ENCODE measurements at places on chromosomes 2 and 18.
A peak's percentile ranks its signal among the peaks of the same experiment; 100 is the strongest.

DNA sequence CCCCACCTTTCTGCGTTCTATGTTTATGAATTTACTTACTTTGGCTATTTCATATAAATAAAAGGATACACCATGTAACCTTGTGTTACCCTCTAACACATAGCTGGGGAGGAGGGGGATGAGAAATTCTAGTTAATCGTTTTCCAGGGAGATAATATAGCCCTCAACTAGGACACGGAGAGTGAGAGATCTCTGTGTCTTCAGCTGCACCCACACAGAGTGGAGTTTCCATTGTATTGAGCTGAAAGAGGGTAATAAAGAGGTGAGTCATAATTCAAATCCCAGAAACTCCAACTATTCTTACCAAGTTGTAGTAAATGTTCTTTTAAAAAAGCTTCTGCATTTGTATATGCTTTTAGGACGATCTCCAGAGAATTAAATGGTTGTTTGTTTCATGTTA is 110.1 kb upstream of the SULT1C3 start:
- ATAC-seq: peak; percentile 32

DNA sequence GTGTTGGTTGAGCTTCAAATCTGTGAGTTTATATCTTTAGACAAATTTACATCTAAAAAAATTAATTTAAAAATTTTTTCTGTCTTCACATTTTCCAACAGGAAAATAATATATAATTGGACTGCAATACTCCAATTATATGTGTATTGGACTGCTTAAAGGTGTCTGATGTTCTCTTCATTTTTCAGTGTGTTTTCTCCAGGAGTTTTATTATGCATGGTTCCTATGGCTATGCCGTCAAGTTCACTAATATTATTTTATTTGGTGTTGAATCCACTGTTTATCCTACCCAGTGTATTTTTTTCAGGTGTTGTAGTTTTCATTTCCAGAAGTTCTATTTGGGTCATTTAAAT is 62.1 kb upstream of the CTLA4 start:
- ATAC-seq: no peak

DNA sequence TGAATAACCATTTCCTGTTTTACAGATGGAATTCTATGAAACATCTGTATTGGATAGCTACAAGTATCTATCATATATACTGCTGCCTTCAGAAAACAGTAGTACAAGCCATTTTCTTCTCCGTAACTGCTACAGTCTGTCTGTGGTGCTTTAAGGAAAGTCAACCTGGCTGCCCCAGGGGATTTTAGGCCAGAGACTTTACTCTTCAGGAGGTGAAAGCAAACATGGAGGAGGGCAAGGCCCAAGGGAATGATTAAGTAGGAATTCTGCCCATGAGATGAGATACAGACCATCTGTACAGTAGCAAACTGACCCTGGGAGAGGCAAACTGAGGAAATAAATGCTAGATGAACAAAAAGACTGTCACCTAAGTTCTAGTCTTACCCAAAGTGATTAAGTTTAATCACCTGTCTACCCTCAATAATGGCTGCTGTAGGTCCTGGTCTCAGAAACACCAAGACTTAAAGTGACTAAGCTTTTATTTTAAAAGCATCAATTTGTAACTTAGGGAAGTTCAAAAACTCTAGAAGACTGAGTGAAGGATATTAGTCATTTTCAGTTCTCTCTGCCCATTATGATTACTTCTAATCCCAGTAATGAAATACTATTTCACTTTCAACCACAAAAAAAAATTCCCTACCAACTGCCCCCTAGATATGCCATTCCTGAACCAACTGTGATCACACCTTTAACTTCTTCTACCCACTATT is 14.8 kb downstream of the MBD2 start:
- no peak for ATAC-seq

GRCh38 chr2:75607400-75607798 is 39.2 kb upstream of the MRPL19 start:
- ATAC-seq: no peak

DNA sequence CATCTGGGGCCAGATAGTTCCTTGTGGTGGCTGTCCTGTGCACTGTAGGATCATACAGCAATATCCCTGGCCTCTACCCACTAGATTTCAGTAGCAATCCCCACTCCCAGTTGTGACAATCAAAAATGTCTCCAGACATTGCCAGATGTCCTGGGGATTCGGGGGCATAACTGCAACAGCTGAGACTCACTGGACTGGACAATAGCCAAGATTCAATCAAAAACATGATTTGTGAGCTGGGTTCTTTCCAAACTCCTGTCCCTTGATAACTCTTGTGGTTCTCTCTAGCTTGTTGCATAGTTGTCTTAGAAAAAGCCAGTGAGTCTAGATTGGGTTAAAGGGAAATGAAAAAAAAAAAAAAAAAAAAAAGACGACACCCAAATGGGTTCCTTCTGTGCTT is 293.4 kb downstream of the CELF4 start:
- ATAC-seq: no peak

GRCh38 chr2:109344270-109344805 is 215.3 kb downstream of the SH3RF3 start:
- no peak for ATAC-seq

DNA sequence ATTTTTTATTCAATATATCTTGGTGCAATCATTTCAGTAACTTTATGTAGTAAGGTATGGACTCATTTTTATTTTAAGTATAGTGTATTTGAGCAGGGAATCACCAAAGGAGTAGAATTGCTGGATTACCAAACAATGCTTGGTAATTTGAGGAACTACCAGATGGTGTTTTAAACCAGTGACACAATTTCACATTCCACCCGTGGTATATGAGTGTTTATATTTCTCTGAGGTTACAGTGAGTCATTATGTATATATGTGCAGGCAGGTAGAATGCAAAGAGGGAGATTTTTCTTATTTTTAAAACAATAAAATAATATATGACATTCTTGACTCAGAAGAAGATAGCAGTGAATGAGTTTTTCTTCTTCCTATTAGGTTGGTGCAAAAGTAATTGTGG is 596.9 kb downstream of the DCC start:
- ATAC-seq: no peak

DNA sequence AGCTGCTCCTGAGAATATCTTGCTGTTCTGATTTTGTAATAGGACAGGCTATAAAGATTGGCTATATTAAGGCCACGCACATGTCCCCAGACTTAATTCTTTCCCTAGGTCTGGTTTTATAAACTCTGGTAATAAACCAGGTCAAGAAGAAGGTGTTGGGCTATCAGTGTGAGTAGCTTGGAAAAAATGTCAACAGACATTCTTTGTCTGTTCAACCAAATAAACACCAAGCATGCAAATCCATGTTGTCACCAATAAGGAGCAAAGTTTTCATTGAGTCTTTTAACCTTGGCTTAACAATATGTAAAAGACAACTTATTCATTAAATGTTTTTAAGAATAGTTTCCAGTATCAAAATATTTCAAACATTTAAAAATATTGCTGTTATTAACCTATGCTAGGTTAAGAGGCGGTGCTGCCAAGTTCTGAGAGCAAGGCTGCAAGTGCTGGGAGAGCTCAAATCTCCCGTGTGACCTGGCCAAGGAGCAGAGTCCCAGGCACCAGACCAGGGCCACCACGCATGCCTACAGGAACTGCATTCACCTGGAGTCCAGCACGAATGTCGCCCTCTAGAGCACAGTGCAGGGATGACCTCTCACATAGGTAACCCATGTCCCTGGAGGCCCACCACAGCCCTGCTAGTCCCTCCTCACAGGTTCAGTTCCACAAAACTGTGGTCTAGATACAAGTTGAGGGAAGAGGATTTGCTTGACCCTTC is 120.5 kb upstream of the POU3F3 start:
- ATAC-seq: no peak

GRCh38 chr18:8912348-8913326 is 189.9 kb upstream of the NDUFV2 start:
- ATAC-seq: no peak

GRCh38 chr2:108637304-108637669 is 82.0 kb upstream of the RANBP2 start:
- peak; percentile 44 for ATAC-seq

GRCh38 chr2:46480562-46480961 is 1.2 kb downstream of the TMEM247 start:
- ATAC-seq: no peak

DNA sequence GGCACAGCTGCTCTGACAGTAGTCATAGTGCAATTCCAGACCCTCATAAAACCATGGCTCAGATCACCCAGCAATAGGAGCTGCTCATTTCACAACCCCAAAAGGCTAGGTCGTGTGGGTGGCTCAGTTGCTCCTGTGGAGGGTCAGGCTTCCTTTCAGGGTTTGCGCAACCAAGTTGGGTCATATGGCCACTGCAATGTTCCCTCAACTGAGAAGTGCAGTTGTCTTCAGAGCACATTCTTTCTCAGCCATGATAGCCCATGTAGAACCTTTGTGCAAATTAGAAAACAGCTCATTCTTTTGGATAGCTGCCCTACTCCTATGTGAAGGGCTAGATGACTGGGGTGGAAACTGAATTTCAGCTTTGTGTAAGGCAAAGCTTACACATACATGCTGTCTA is 3.2 kb downstream of the SERPINB13 start:
- no peak for ATAC-seq

DNA sequence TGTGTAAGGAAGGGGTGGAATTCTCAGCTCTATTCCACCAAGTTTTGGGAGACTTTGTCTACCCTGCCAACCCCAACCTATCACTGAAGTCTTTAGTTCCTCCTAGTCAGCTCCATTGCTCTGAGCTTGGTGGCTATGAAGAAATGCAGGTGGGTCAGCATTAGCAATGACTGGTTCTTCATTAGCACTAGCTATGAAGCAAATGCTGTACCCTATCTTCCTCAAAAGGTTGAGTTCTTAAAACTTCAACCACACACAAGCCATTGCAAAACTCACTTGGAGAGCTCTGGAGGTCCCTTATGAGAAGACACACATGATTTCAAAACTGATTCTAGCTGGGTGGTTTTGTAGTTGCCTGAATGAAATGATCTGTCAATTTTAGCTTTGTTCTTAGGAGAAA is 193.8 kb downstream of the IKZF2 start:
- ATAC-seq: no peak

DNA sequence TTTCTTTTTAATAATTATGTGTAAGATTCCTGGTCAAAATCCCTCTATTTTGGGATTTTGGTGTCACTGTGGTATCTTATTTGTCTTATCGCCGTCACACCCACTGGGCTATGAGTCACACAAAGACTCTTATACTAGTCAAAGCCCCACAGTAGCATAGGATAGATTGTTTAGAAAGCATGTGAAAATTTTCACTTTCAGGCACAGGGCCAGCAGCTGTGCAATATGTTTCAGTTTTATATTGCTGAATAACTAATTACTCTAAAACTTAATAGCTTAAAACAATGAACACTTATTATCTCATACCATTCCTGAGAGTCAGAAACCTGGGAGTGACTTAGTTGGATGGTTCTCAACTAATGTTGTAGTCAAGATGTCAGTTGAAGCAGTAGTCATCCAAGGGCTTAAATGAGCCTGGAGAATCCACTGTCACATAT is 24.0 kb downstream of the CFAP210 start:
- no peak for ATAC-seq

DNA sequence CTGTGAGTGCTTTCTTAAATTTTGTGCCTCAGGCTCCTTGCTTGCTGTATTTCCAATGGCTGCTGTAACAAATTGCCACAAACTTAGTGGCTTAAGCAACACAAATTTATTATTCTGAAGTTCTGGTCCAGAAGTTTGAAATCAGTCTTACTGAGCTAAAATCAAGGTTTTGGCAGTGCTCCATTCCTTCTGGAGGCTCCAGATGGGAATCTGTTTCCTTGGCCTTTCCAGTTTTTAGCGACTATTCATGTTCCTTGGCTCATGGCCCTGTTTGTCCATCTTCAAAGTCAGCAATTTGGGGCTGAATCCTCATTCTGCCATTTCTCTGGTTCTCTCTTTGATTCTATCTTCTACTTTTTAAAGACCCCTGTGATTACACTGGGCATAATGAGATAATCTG is 31.8 kb downstream of the STRADB start:
- no peak for ATAC-seq

DNA sequence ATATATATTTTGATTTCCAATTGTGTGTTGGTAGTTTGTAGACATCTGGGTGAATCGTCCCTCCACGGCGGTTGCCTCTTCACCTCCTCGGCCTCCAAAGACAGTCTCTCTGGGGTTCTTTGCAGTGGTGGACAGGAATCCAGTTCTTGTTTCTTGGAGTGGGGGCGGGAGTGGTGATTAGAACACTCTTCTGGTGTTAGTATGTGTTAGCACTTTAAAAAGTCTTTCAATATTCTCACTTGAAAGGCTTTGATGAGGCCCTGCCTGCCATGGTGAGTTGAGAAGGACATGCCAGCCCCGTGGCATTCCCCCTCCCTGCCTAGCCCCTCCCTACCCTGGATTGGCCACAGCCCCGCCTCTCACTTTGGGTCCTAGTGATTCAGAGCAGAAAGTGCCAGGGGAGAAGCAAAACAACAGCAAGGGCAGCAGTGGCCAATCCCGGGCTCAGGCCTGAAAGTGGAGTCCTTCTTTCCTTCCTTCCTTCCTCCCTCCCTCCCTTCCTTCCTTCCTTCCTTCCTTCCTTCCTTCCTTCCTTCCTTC is 316.8 kb upstream of the HS6ST1 start:
- ATAC-seq: no peak

GRCh38 chr2:235870515-235870914 is 297.7 kb downstream of the GBX2 start:
- no peak for ATAC-seq

GRCh38 chr2:241114836-241115235 is 12.7 kb upstream of the MTERF4 start:
- no peak for ATAC-seq

- peak; percentile 64 for ATAC-seq
These were observed 44.6 kb downstream of the HAUS1 start for GRCh38 chr18:46148810-46149209.

GRCh38 chr18:78596794-78597345 is 382.7 kb upstream of the SALL3 start:
- no peak for ATAC-seq

GRCh38 chr2:23404426-23404825 is 19.4 kb downstream of the KLHL29 start:
- peak; percentile 97 for ATAC-seq

DNA sequence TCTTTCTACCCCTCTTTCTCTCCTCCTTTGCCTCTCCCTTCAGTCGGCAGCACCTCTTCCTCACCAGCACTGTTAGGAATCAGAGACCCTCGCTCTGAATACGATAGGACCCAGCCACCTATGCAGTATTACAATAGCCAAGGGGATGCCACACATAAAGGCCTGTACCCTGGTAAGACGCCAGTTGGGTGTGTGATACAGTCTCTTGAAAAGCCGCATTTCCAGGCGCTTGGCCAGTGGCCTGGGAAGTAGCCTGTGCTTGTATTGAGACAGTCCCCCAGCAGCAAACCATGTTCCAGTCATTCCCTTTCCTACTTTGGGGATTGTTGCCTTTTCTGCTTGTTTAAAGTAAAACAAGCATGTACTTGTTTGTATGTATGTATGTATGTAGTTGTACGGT is 118.4 kb upstream of the DAPL1 start:
- no peak for ATAC-seq
